ENCODE measurements at places on chromosomes 6 and 20.

- DNase-seq, result no peak
These were observed 148.3 kb upstream of the RPS6KA2 start for GRCh38 chr6:166775180-166775922.

- DNase-seq, result no peak
These were observed 292.1 kb upstream of the HSF2 start for GRCh38 chr6:122107256-122107852.

DNA sequence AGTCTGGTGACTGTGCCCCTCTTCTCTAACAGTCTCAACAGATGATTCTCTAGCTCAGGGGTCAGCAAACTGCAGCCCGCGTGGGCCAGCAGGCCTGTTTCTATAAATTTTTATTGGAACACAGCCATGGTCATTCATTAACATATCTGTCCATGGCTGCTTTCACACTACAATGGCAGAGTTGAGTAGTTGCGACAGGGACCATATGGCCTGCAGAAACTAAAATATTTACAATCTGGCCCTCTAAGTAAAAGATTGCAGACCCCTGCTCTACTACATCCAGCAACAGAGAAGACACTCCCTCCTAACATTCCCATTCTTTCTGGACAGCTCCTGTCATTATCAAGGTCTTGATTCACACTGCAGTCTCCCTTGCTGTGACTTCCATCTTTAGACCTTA, 45.2 kb downstream of the PLAGL2 start:
- DNase-seq, result no peak

GRCh38 chr6:63278916-63279315, 40.9 kb downstream of the LGSN start:
- no peak for DNase-seq

GRCh38 chr6:157586476-157587126, 205.6 kb downstream of the ZDHHC14 start:
- no peak for DNase-seq

DNA sequence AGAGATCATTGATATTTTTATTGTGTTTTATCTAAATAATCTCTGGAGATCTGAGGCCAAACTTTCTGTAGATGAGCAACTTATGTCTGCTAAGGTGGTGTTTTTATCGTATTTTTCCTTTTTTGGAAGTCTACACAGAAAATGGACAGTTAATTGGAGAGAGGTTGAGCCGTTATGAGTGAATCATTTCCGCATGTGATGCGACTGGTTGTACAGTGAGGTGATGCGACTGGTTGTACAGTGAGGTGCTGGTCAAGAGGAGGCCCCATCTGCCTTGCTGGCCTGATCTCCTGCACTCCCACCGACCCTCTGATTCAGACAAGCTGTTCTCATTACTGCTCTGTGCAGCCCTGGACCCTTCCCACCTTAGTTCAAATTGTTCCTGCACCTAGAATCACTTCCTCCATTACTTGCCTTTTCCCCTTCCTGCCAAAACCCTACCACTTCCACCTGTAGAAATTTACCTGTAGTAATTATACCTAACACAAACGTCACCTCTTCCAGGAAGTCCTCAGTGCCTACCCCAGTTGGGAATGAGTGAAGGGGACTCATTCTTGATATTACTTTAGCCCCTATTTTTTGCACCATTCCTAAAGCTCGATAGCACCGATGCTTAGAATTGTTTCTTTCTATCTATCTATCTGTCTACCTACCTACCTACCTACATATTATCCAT, 100.3 kb downstream of the ZDHHC14 start:
- DNase-seq, result no peak

DNA sequence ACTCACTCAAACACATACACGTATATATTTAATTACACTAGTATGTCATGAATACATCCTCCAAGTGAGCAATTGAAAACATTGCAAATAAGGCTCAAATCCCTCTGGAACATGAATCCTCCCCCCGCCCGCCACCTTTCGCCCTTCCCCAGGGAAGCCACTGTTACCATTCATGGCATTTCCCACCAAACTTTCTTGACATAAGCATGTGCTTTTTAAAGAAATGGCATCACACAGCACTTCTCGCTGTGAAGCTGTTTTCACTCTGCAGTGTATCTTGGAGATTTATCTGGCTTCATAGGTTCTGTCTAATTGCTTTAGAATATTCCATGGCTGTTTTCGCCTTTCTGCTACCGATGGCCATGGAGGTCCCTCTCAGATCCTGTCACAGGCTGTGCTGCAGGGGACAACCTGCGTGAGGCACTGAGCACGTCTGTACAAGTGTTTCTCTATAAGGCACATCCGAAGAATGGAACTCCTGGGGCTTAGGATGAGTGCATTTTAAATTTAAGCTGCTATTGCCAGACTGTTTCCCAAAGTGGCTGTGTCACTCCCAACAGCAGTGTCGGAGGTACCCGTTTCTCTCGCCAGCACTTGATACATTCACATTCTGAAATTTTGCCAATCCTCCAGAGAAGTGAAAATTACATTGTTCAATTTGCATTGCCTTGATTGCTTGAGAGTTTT, 22.2 kb upstream of the PHACTR3 start:
- DNase-seq, result no peak

DNA sequence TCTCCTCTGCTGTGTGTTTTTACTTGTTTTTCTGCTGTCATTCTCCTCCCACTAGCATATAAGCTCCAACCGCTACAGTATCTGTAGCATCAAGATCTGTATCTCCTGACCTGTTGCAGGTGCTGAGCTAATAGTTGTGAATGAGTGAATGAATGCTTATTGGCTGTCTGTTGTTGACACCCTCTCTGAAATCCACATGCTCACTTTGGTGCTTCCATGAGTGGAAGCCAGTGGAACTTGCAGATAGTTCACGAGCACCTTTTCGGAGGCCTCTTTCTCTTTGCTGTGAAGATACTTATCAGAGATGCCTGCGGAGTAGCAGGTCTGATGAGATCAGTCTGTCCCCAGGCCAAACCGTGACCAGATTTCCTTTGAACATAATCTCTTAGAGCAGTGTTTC, 117.3 kb downstream of the EYA2 start:
- DNase-seq, result no peak

DNA sequence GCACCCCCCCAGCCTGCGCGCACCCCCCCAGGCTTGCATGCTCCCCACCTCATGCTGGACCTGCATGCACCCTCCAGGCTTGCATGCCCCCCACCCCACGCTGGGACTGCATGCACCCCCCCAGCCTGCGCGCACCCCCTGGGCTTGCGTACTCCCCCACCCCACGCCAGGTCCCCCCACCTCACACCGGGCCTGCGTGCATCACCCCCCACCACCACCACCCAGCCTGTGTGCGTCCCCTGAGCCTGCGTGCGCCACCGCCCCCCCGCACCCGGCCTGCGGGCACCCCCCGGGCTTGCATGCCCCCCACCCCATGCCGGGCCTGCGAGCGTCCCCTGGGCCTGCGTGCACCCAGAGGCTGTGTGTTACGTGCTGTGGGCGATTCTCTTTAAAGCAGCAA, 61.0 kb upstream of the SLCO4A1 start:
- no peak for DNase-seq

DNA sequence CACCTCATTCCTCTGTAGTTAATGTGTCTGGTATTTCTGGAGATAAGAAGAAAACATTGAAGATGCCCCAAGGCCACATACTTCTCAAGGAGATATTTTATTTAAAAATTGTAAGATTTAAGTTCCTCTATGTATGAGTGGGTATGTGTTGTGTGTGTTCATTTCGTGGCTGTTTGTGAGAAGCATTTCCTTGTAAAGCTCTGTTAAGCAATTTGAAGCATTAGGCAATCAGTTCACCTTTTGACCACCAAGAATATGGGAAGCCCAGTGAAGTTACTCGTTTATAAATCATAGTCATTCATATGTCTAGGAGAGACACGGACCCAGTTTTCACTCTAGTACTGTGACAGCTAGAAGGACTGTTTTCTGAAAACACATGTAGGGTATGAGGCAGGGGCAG, 717.6 kb upstream of the MAP3K7 start:
- DNase-seq, result no peak

GRCh38 chr6:18148304-18149025, 6.4 kb downstream of the TPMT start:
- no peak for DNase-seq

DNA sequence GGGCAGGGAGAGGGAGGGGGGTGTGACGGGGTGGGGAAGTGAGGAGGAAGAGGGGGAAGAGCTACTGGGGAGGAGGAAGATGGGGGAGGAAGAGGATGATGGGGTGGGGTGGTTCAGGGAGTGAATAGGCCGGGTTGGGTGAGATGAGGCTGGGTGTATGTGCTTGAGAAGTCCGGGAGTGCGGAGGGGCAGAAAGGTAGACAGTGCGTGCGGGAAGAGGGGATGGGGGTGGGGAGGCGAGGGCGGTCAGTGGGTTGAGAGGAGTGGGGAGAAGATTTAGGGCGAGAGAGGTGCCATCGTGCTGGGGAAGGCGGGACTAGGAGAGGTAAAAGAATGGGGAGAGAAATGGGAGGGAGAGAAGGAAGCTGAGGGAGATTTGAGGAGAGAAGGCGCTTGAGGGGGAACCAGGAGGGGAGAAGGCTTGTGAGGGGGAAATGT, 30.9 kb upstream of the NOTCH4 start:
- DNase-seq, result no peak

DNA sequence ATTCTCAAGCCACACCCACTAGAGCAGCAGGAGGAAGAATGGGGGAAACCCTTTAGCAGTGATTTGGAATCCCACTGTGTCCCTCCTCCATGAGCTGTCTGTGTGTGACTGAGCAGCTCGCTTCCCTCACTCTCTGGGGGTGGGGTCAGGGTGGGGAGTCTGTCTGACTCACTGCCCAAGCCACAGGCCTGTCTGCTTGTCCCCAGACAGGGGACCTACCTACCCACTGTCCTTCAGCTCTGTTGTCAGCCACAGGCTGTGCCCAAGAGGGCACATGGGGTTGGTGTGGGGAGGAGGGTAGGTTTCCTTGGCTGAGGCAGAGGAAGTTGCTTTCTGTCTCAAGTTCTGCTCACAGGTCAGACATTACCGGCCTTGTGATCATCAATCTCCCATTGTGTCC, 127.0 kb downstream of the MAFB start:
- no peak for DNase-seq

- DNase-seq, result no peak
These were observed 67.9 kb downstream of the ZHX3 start for GRCh38 chr20:41249411-41250281.

DNA sequence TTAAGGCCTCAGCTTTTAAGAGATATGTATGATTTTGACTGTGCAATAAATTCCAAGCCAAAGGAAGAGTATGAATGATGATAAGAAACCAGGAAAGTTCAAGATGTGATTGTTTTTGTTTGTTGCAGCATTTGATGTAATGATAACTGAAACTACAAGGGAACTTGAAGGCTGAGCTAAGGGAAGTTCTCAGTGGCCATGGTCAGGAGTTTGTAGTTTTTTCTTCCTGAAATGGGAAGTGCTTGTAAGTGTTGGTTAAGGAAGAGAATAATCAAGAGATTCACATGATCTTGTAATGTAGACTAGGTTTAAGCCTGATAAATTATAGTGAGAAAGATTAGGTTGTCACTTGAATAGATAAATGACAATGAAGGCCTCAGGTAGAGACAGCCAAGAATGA, 53.4 kb downstream of the PTCHD4 start:
- DNase-seq, result no peak

- no peak for DNase-seq
These were observed 126.2 kb upstream of the EDN1 start for GRCh38 chr6:12163744-12164507.

- DNase-seq, result no peak
These were observed 267.9 kb downstream of the ADGRG6 start for GRCh38 chr6:142569676-142570075.

GRCh38 chr6:21046276-21046675, 512.0 kb downstream of the CDKAL1 start:
- DNase-seq, result no peak

GRCh38 chr20:32886652-32887051, 27.9 kb downstream of the EFCAB8 start:
- DNase-seq, result no peak

DNA sequence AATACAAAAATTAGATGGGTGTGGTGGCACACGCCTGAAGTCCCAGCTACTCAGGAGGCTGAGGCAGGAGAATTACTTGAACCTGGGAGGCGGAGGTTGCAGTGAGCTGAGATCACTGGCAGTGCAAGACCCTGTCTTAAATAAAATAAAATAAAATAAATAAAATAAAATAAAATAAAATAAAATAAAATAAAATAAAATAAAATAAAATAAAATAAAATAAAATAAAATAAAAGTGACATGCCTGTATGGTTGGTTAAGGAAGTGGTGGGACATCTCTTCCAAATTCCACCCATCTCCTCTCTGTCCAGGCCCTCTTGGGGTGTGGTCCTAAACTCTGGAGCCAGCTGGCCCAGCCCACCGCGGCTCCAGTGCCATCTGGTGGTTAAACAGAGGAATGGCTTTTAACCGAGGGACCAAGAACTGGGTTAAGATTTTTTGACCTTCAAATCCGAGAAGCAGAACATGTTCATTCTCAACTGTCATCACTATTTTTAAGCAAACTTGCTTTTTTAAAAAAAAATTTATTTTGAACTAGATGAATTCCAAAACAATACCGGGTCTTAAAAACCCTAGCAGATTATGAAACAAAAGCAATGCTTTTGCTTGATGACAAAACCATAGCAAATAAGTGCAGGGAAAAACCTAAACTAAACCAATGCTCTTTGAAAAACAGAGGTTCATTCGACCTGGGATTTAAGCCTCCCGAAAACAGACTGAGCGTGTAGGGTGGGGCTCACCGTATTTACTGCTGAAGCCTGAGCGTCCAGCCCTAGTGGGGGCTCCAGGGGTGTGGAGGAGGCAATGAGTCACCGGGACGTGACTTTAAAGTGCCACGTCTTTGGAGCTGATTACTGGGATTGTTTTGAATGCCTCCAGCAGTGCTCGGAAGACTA, 68.8 kb downstream of the CDC5L start:
- no peak for DNase-seq

DNA sequence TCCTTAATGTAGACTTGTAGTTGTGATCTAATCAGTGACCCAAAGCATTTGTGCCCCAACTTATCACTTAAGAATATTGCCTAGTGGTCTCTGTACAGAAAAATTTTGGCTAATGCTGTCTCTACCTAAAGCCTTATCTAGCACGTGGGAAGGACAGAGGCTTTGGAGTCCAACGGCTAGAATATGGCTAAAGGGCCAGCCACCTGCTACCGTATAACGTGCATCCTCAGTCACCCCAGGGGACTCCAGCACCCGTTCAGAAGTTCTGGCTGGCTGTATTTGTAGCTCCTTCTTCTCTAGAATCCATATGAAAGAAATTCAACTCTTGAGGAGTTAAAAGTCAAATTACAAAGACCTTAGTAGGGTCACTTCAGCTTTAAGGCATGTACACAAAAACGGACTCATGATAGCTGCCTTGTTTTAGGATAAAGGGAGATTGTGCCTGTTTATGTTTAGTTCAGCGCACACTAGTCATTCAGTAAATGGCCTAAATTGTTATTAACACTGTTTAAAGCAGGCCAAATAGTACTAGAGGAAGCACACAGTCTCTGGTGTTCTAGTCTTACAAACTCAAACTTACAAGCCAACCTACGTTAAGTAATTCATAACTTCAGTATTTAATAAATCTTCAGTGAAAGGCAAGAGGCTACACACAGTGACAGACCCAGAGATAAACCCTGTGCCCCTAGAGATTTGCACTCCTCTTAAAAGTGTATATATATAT, 407.5 kb upstream of the PLCB4 start:
- no peak for DNase-seq

- no peak for DNase-seq
These were observed 90.4 kb downstream of the BMP2 start for GRCh38 chr20:6857927-6858326.

GRCh38 chr6:43747784-43748183, 22.2 kb upstream of the VEGFA start:
- DNase-seq, result no peak

GRCh38 chr6:1700278-1700967, 90.7 kb downstream of the FOXC1 start:
- DNase-seq, result no peak

Data from cerebellar nuclear complex (tissue), 1 donor.